ENCODE measurements at places on chromosomes 3 and 15.

GRCh38 chr15:78977091-78977571 is 32.3 kb upstream of the CTSH start:
- no peak for DNase-seq

DNA sequence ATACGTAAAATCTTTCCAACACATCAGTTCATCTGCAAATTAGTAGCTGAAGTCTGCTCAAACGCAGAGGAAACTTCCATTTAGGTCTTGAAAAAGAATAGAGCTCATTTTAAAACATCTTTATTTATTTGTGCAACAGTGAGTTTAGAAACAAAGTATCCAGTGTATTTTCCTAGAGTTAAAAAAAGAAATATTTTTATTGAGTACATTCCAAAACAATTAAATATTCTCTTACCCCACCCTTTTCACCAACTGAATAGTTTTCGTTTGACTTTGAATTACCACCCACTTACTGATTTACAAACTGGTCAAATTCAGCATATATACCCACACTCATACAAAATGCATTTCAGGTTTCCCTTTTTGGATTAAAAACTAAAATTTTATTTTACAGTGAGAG is 104.7 kb downstream of the ZBTB20 start:
- DNase-seq, result no peak

GRCh38 chr15:29637555-29637954 is 184.7 kb downstream of the TJP1 start:
- no peak for DNase-seq

DNA sequence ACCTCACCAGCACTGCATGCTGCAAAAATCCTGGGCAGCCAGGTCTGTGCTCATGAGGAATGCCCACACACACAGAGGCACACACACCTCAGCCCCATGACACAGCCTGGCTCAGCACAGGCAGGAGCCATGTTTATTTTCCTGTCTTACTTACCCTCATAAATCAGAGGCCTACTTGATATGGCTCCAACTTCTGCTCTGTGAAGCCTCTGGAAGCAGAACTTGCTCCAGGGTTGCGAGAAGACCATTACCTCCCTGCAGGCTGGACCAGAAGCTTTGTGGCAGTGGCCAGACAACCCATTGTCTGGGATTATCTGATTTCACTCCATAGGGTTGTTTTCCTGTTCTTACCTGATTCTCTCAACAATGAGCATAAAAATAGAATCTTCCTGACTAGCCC is 43.8 kb upstream of the CMTM8 start:
- no peak for DNase-seq

GRCh38 chr3:44666346-44666745 is 17.8 kb downstream of the ZNF35 start:
- DNase-seq, result no peak

DNA sequence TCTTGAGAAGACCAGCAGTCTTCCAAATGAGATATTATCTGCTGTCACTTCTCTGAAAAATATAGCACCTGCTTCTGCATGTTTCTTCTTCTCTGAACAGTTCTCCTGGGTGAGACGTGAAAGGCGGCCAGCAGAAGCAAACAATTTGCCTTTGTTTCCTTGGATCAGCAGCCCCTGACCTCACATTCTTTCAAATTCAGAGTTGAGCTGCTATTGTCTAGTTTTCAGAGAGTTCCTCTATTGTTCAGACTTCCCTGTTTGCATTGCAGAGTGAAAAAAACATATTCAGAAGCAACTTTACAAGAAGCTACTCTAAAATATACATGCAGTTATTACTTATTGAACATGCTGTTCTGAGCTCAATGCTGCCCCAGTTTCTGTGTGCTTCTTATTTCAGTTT is 653.6 kb downstream of the NAALADL2 start:
- DNase-seq, result no peak

DNA sequence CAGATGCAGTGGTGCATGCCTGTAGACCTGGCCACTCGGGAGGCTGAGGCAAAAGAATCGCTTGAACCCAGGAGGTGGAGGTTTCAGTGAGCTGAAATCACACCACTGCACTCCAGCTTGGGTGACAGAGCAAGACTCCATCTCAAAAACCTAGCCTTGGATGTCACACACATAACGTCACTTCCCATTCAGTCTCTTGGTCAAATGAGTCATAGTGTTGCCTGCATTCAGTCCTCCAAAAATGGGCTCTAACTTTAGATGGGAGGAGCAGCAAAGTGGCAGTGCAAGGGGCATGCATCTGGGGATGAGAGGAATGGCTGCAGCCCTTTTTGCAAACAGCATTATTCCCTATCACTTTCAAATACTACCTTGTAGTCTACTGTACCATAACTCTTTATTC is 62.9 kb upstream of the AGBL1 start:
- DNase-seq, result no peak

DNA sequence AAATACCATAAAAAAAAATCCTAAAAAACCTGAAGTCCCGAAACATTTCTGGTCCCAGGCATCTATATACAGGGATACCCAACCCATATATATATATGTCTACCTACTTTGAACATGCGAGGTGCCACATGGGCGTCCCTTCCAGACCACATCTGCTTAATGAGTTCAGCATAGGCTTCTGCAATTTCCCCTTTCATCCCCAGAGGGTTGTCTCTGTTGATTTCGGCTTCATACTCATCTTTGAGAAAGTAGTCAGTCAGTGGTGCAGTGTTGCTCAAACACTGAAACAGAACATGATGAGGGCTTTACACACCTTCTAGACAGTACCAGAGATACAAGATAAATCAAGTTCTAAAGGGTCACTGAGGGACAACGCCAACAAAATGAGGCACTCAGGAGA is 28.6 kb upstream of the C3orf62 start:
- no peak for DNase-seq

DNA sequence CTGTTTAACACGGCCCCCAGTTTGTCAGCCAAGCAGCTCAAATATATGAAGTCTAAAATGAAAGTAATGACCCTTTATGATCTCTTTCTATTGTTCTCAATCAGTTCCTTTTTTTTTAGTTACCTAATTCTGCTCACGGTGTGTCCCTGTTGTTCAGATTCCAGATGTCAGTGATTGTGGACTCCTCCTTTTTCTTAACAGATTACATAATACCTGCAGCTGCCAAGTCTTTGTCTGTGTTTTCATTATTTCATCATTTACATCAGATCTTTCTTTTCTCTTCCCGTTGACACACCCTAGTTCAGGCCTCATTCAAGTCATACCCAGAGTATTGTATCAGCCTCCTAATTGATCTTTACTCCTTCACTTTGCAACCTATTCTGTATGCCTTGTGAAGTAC is 56.1 kb upstream of the SKIL start:
- DNase-seq, result no peak

GRCh38 chr3:11400213-11400612 is 128.0 kb downstream of the ATG7 start:
- DNase-seq, result no peak

- no peak for DNase-seq
Observed at GRCh38 chr3:197501496-197501878, 54.3 kb downstream of the BDH1 start.

GRCh38 chr3:18237251-18238005 is 187.7 kb downstream of the SATB1 start:
- no peak for DNase-seq

GRCh38 chr15:101167753-101168462 is 83.9 kb downstream of the CHSY1 start:
- DNase-seq, result peak; percentile 16

DNA sequence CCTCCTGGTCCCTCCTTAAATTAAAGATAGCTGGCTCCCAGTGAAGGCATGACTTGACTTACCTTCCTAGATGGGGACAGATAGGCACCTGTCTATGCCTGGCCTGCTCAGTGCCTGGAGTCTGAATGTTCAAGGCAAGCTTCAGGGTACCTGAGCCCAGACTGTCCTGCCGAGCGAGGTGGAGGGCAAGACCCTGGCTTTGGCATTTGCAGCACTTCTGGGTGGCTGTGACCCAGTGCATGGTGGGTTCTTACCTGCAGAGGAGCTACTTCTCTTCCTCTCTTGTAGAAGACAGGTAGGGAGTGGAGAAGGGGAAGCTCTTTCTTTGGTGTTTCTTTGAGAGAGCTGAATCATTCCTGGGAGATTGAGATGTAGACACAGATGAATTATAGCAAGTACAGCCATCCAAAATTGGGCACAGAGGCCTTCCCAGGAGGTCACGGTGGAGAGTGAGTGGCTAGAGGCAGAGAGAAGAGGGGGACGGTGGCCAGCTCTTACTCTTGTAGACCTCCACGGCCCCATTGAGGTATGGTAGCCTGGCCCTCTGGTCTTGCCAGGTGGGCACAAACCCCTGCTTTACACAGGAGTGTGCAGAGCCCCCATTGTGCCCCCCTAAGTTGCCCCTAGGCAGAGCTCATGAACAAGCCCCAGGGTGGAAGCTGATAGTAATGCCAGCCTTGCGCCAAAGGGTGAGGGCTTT is 402.5 kb upstream of the TPM1 start:
- no peak for DNase-seq

- DNase-seq, result no peak
Observed at GRCh38 chr3:41521010-41521655, 321.8 kb downstream of the CTNNB1 start.

GRCh38 chr3:113002679-113003078 is 11.9 kb downstream of the GTPBP8 start:
- DNase-seq, result no peak

DNA sequence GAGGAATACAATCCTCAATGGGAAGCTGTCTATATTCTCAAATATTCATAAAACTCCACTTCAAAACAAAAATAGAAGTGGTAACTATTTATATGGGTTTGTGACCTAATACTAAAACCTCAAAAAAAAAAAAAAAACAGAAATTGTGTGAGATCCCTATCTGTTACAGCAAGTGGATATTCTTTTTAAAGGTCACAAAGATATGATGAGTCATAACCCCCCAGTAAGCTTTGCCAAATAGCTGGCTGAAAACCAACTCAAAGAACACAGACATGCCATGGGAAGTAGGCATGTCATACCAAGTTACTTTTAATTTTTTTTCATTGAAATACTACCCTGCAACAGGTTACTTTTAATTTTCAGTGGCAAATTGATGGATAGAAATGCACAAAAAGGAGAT is 62.5 kb downstream of the CBLB start:
- DNase-seq, result no peak

DNA sequence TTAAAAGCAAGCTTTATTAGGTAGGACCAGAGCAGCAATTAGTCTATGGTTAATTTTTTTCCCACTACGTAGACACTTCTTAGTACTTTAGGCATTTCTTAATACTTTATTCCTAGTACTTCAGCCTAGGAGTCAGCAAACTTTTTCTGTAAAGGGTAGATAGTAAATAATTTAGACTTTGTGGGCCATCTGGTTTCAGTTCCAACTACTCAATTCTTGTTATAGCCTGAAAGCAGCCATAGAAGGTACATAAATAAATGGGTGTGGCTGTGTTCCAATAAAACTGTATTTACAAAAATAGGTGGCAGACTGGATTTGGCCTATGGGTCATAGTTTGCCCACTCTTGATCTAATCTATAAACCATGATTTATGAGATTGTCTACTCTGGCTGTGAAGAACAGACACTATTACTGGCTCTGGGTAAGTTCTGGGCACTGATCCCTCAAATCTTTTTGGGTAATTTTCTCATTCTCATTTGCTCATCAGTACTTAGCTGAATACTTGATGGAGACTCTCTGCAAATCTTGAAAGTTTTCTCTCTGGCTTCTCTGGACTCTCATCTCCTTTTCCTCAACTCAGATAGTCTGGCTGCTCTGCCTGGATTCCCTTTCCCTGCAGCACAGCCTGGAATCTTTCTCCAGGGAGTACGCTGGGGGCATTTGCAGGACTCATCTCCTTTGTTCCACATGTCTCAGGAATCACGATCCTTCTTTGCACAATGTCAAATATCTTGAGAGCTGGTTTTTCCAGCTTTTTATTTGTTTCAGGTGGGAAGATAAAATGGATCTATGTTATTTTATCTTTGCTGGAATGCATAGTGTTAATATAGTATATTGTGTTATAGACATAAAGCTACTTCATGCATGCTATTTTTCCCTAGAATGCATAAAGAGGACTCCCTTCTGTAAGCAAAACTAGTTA is 524.8 kb upstream of the TBL1XR1 start:
- DNase-seq, result no peak

- no peak for DNase-seq
Observed at GRCh38 chr3:140505213-140505612, 172.7 kb upstream of the TRIM42 start.

DNA sequence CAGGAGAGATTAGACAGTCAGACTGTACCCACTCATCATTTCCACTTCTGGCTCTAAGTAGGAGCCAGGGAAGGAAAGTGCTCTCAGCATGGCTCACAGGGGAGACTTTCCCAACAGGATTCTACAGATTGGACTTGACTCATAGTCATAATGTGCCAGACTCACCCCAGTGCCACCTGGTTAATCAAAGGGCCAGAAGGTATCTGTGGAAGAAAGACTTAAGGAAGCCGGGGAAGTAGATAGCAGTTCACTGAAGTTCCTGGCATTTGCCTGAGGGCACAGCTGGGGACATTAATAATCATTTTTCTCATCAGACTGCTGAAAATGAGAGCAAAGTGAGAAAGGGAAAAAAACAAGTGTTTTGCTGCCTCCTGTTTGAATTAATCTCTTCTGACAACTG is 717.5 kb downstream of the TUSC7 start:
- DNase-seq, result no peak

GRCh38 chr15:33788906-33789540 is 179.3 kb upstream of the CHRM5 start:
- no peak for DNase-seq

- DNase-seq, result no peak
Observed at GRCh38 chr15:79973456-79974195, 2.6 kb upstream of the BCL2A1 start.

- DNase-seq, result no peak
Observed at GRCh38 chr3:81164806-81165205, 596.6 kb downstream of the GBE1 start.

- DNase-seq, result no peak
Observed at GRCh38 chr3:154029926-154030325, 91.3 kb upstream of the ARHGEF26 start.

DNA sequence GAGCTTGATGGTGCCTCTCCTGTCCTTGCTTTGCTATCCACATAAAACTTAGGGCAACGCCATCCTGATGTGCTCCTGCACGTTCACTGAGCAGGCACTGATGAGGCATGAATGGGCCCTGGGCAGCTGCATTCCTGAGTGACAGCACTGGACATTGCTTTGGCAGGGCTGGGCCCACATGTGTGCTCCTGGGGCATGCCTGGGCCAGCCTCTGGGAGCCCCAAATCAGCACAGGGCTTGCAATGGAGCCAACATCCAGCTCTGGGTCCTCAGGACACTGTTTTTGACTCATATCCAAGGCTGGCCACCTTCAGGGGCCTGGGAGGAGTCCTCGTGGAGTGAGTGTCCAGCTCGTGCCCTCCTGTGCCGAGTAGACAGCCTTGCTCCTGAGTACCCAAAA is 5.9 kb upstream of the TKT start:
- no peak for DNase-seq

Measured in esophagus squamous epithelium (tissue), 5 donors.